Kidney (tissue), 22 donors: ENCODE measurements at places on chromosomes 12 and 14.

- no peak overlapping the region for H3K4me3 ChIP-seq
- no peaks in the 10 kb centered on the region for H3K27me3 ChIP-seq
- no peaks in the 10 kb centered on the region for H3K4me1 ChIP-seq
- no peaks in the 10 kb centered on the region for H3K36me3 ChIP-seq
- no peak overlapping the region for H3K27ac ChIP-seq
- DNase-seq, result no peak
Observed at GRCh38 chr14:40218282-40218941, 786.2 kb upstream of the FBXO33 start.

DNA sequence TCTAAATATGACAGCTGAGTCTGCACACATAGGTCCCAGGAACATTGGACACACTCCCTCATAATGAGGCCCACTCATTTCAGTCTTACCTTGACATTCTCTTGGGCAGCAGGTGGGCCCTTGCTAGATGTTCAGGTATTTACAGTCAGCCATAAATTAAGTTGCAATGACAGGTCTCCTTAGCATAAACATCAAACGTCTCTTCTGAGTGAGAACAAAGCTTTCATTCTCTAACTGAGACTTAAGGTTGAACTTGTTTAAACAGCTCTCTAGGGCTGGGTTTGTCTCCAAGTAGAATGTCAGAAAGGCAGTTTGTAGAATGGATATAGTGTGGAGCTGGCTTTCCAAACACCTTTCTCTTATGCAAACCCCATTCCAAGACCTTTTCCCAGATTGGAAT is 10.3 kb downstream of the ACVR1B start:
- H3K27me3 ChIP-seq, result no peaks in the 10 kb centered on the region
- peak overlapping the region; percentile 25 for H3K27ac ChIP-seq
- H3K4me3 ChIP-seq, result no peak overlapping the region
- peak; percentile 70 for DNase-seq
- no peaks in the 10 kb centered on the region for H3K36me3 ChIP-seq

GRCh38 chr14:75522224-75522982 is at the start of gene BATF:
TSS of gene BATF (plus strand) at chr14:75522469. CDS start at chr14:75522683, 214 bp downstream.
- H3K27me3 ChIP-seq, result no peaks in the 10 kb centered on the region
- no peaks in the 10 kb centered on the region for H3K36me3 ChIP-seq
- no peak within 1 kb of the TSS for H3K27ac ChIP-seq
- no peak for DNase-seq

DNA sequence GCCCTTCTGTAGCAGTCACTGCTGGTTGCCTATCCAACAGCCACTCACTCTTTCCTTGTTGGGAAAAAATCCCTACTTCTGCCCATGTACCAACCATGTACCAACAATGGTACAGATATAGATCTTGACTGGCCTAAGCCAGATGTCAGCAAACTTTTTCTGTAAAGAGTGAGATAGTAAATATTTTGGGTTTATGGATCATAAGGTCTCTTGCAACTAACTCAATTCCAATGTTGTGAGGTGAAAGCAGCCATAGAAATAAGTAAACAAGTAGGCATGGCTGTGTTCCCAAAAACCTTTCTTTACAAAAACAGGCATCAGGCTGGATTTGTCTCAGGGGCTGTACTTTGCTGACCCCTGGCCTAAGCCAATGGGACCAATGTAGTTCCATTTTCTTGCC is 73.5 kb downstream of the ARMH4 start:
- no peak overlapping the region for H3K27ac ChIP-seq
- H3K27me3 ChIP-seq, result no peaks in the 10 kb centered on the region
- no peaks in the 10 kb centered on the region for H3K36me3 ChIP-seq
- H3K4me3 ChIP-seq, result no peak overlapping the region
- no peak for DNase-seq
- no peaks in the 10 kb centered on the region for H3K4me1 ChIP-seq
